ENCODE measurements at places on chromosomes 4 and X.
A peak's percentile ranks its signal among the peaks of the same experiment; 100 is the strongest.

- DNase-seq = no peak
Measured at GRCh38 chr4:72631296-72631695, 62.3 kb upstream of the ADAMTS3 start.

DNA sequence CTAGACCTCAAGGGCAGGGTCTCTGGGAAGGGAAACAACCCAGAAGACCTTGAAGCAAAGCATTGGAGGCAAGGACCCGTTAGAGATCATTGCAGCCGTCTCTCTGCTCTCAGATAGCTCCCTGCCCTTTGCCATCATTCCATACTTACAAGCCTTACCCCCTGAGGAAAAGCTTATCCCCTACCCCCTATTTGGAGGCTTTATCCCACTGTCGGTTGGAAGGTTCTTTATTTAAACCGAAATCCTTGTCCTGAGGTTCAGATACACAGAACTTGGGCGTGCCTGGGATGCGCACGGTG, 84.4 kb downstream of the EFNB1 start:
- DNase-seq = no peak

- no peak for DNase-seq
Measured at GRCh38 chr4:15042529-15043167, 40.4 kb downstream of the CPEB2 start.

DNA sequence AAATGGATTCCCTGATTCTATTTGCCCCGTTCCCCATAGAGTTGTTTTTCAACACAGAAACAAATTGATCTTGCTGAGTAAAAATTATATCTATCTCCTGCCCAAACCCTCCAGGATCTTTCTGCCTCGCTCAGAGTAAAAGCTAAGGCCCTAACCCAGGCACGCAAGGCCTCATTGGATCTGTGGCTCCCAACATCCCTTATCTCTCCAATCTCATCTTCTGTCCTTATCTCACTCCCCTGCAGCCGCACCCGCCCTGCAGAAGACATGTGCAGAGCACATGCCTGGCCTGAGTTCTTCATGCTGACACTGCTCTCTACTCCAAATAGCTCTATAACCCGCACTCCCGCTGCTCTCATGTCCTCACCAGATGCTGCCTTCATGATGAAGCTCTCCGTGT, 543.8 kb upstream of the ZFP42 start:
- DNase-seq = no peak

DNA sequence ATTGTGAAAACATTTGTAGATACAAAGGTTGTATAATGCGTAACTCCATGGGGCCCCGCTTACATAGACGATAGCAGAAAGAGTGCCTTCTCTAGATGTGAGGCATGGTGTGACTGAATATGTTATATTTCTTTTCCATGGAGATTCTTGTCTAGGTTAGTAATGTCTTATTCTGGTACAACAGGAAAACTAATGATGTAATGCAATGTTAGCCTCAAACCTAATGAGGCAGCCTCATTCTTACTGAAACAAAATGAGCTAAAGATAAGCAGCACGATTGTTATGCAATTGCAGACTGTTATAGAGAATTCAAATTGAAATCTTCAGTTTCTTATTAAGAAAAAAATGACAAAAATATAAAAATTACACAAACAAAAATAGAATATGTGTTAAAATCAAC, 171.1 kb upstream of the ANKRD50 start:
- DNase-seq = no peak

- no peak for DNase-seq
Measured at GRCh38 chr4:172547724-172548123, 620.9 kb upstream of the GALNT7 start.

- DNase-seq = no peak
Measured at GRCh38 chrX:53072418-53073114, 9.6 kb upstream of the TSPYL2 start.

DNA sequence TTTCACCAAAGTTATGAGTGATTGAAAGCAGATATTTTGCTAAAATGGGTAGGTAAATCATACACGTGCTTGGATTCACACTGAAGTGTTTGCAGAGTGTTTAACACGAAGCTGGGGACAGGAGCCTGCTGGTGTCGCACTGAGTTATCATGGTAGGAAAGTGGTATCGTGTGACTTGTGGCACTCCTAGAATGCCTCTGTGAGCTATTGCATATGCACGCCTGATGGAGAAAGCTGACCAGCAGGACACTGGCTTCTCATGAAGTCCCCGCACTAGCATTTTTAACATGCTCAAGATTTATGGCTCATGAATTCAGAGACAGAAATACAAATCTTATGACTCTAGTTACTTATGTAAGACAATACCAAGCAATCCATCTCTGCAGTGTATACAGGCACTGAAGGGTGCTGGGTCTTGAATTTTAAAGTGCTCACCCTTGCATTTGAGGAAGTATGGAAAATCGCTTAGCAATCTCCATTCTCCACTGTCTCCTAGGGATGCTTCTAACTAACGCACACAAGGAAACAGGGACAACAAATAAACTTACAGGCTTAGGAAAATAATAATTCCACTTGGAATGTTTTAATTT, 19.8 kb downstream of the VCX3B start:
- DNase-seq = no peak

- DNase-seq = no peak
Measured at GRCh38 chr4:31071508-31072486, 351.6 kb downstream of the PCDH7 start.

DNA sequence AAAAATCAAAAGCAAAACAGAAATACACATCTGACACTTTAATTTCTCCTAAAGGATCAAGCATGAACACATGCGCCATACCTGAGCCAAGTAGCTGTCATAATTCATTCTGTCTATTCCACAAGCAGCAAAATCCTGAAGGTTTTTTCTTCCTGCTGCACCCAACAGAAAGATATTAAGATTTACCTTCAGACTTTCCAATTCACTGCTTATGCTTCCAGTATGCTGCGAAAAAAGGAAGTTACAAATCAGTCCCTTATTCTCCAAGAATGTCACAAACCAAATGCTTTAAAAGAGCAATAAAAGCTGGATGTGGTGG, 29.2 kb upstream of the FGFBP2 start:
- DNase-seq = no peak

GRCh38 chrX:24466025-24466424, 939 bp downstream of the PDK3 start:
- no peak for DNase-seq

DNA sequence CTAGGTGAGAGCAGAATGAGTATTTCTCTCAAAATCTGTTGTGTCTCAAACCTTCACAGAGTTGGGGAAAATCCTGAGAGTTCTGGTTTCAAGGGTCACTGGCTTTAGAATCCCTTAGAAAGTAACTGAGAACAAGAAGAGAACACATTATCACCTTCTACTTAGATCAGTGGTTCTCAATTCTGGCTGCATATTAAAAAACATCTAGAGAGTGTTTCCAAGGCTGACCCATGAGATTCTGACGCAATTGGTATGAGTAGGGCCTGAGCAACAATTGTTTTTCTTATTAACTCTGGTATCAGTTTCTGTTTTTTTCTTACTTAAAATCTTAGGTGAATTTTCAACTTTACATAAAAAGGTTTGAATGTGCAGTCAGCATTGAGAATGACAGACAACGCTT, 212.8 kb downstream of the HS6ST2 start:
- no peak for DNase-seq

DNA sequence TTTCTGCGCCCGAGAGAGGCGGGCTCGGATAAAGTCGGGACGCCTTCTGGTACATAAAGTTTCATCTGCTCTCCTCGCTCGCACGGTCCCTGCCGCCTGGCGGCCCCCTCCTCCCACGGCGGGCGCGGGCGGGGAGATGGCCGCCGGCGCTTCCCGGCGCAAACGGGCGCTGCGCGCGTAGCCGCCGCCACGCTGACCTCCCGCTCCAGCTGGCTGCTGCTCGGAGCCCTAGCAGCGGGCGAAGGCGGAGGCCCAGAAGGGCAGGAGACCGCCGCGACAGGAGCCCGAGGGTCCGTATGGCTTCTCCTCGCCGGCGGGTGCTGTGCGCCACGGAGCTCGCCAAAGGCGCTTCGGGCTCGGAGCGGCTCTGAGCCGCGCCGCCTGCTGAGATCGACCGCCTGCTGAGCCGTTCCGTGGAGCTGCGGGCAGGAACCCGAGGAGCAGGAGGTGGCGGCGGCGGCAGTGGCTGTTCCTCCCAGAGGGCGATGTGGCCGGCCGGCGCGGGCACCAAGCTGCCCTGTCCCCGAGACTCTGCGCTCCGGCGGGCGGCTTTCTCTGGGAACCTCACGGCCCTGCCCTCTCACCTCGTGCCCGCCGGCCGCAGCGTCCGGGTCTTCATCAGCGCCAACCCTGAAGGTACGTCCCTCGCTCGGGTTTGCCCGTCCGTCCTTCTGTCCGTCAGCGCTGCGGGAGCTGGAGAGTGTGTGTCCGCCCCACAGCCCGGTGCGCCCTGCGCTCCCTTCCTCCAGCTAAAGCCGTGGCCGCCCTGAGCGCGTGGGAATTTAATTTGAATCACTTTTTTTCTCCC, at the start of gene NWD2:
NWD2 (plus strand) TSS at position 161 of the 808 bp plus-strand sequence; CDS start at position 486, 325 bp downstream.
- peak; percentile 51 for DNase-seq

- DNase-seq = no peak
Measured at GRCh38 chr4:141999446-142000143, 363.2 kb downstream of the IL15 start.

- DNase-seq = no peak
Measured at GRCh38 chr4:13750594-13750993, 123.1 kb upstream of the BOD1L1 start.

DNA sequence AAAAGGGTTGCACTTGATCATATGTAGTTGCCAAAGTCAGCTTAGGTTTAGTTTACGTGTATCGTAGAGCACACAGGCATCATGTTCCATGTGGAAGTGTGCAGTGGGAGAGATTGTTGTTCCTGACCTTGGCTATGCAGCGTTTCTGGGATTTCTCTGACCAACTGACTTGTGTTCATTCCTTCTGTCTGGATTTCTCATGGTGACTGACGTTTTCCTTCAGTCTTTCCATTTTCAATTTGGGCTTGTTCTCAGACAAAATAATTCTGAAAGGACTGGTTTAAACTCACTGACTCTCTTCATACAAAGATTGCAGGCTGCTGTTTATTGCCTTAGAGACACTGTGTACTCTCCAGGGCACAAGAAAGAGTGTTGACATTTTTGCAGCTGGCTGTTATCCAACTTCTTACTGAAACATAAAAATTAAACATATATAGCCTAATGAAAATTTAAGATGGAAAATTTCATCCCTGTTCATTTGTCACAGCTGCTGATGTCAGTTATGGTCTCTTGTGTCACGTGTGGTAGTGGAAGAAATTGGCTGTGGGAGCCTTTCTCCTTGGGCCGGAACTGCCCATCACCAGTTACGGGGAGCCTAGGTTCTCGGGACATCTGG, 95.4 kb downstream of the TNIP2 start:
- no peak for DNase-seq

GRCh38 chr4:145130130-145130529, 32.0 kb downstream of the ABCE1 start:
- no peak for DNase-seq

GRCh38 chr4:34293459-34293858, 1950.9 kb downstream of the ARAP2 start:
- no peak for DNase-seq

DNA sequence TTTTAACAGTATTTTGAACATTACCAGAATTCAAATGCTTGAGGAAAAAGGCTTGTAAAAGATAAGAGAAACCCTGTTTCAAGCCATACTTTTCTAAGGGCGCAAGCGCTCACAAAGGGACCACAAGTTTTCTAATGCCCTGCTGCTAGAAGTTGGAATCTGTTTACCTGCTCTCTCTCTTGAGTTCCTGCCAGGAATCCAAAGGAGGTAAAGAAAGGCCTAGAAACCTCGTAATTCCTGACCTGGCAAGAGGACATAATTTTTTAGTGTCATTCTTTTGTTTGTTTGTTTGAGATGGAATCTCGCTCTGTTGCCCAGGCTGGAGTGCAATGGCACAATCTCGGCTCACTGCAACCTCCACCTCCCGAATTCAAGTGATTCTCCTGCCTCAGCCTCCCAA, 1.4 kb upstream of the FUNDC1 start:
- no peak for DNase-seq

DNA sequence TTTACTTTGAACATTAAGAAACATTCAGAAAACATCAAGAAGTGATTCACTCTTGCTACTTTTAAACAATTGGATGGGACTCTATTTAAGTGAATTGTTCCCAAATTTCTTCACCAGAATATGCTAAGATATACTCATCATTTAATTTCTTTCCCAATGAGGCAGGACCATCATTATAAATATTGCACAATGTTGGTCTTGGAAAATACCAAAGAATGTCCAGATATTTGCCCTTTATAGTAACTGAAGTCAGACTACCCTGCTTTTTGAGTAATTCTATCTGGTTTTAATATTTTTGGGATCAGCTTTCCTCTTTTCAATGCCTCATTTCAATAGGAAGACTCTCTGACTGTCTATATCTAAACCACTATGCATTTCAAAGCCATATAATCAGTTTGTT, 129.4 kb upstream of the TENM3 start:
- no peak for DNase-seq

DNA sequence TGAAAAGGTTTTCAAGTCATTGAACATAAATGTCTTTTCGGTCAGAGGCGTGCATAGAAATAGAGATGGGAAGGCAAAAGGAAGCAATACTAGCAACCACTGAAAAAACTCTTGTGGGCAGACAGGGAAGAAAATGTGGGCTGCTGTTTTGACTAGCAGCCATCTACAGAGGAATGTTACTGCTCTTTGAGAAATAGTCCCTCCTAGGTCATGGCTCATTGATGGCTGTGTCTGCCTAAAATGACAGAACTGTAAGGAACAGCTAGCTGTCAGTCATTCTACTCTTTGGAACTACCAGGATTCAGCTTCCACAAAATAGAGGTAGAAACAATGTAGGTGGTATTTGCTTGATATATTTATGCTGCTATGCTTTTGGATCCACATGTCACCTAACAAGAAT, 26.9 kb upstream of the TMPRSS11B start:
- no peak for DNase-seq

DNA sequence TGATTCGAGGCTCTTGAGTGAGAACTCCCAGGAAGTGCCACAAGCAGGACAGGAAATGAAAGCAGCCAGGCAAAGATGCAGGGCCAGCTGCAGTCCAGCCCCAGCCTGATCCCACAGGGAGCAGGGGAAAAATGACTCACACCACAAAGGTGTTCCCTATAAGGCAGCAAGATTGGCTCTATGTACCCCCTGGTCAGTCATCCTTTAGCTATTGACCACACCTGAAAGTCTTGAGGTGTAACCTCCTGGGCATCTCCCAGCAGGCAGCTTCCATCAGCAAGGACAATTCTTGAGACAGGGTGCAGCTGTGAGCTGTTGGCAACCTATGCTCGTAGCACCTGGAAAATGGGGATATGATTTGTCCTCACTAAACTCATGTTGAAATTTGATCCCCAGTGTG, 27.9 kb upstream of the EXOC1L start:
- DNase-seq = no peak

DNA sequence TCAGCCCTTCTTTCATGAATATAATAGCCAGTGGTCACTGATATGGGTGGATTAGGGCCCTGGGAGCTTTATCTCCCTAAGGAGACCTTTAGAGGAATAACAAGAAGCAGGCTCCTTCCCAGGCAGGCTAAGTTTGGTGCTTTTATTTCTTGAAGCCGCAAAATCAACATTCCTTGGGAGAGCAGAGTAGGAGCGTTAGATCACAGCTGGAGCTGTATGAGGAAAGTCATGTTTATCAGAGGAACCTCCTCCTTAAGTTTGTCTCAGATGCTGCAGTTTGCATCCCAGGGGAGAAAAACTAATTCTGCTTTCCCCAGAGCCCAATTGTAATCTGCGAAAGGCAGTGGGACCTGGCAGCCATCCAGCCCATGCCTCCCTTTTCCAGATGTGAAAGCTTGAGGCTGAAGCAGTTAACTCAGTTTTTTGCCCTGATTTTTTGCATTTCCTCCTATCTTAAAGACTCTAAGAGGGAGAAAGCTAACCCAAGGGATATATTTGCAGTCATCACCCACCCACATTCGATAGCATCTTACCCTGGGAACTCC, 186.0 kb upstream of the FRMPD4 start:
- DNase-seq = no peak

All from neuronal stem cell (in vitro differentiated cells).